ENCODE measurements at places on chromosomes 4 and X.

DNA sequence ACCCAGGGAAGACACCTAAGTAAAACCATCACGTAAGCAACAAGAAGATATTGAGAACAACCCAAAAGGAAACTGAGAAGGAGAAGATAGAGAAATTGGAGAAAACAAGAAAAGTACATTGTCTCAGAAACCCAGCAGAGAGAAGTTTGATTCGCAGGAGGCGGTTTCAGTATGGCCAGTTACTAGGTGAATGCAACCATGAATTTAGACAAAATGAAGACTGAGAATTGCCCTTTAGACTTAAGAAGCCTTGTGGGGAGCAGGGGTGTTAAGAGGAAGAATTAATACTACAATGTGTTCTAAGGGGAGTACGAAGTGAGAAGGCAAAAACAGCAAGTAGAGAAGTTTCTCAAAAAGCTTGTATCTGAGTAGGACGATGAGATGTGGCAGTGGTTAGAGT lies 229.3 kb upstream of the NEIL3 start:
- no peak for DNase-seq

GRCh38 chr4:184972991-184973390 lies 45.3 kb upstream of the HELT start:
- DNase-seq = no peak

- no peak for DNase-seq
These were observed 11.8 kb downstream of the ANOS1 start for GRCh38 chrX:8720136-8720535.

DNA sequence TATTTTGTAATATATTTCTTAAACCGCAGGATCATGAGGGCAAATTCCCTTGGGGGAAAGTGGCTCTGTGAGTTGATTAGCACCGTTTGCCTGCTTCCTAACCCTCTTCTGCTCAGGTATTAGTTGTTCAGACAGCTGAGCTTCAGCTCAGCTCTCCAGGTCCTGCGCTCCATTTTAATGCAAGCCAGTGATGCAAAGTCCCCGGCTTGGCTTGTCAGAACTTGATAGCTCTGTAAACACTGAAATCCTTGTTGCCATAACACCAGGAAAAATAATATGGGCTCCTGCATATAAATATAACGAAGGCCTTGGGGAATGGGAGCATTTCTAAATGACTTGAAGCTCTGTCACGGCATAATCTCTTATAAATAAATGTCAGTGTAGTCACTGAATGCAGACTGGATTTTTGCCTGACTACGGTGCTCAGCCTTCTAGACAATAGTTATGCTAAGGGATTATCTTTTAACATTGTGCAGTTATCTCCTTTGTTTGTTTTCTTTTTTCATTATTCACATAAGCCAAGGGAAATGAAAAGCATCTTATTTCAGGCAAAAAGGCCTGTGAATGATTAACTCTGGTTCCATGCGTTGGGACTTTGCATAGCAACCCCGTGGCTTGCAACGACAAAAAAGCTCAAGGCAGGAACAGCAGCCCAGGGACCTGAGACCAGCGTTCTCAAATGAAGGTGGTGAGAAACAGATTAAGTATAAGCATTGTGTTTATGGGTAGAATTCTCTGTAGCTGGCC lies 253.2 kb downstream of the SPRY1 start:
- peak; percentile 27 for DNase-seq

- DNase-seq = no peak
These were observed 2442.0 kb downstream of the PCDH7 start for GRCh38 chr4:33162122-33162521.
